Dorsolateral prefrontal cortex (tissue), 122 donors: ENCODE measurements at places on chromosomes 4 and X.

DNA sequence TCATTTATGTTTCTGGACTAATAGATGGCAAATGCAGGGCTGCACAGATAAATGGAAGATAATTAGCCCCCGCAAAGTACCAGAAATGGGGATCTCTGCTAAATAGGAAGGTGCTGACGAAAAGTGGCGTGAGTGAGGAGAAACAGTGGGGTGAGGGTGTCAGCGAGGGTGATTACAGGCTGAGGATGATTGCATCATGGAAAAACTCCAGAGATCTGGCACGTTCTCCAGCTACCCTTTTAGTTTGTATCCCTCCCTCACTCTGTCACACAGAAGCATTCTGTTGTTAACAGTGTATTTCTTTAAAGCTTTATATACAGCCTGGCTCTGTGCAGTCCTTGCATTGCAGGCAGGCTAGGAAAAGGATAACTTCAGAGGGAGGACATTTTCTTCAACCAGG lies 309.6 kb upstream of the DDX53 start:
- DNase-seq: no peak

DNA sequence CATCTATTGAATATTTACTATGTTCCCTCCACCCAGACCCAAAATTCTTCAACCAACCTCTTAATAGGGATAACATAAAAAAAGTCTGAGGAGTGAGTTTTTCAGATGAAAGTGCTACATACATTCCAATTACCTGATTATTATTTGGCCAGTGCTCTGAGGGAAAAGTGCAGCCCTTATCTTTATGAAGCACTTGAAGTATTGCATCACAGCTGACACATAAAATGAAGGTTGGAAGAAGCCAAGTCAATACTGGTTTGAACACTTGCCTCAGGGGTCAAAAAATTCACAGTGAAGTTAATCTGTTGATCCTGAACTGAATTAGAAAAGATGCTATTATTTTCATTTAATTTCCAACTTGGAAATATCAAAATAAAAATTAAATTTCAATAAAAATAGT lies 498.9 kb downstream of the INPP4B start:
- no peak for DNase-seq

- no peak for DNase-seq
These were observed 714.9 kb downstream of the GRXCR1 start for GRCh38 chr4:43607400-43607799.

DNA sequence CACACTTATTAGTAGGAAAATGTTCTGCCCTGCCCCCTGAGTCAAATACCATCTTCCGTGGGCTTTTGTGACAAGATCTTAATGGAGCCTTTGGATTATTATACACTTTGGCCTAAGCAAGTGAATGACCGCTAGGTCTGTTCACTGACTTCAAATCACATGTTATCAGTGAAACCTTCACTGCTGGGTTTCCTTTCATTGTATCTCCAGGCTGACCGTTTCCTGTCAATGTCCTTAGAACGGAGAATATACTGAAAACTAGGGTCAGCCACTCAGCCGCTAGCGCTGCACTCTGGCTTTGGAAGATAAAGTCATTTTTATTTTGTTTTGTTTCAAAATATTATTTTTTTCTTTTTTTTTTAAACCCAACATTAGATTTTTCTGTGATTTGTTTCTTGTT lies 107.0 kb upstream of the TLL1 start:
- DNase-seq: no peak

DNA sequence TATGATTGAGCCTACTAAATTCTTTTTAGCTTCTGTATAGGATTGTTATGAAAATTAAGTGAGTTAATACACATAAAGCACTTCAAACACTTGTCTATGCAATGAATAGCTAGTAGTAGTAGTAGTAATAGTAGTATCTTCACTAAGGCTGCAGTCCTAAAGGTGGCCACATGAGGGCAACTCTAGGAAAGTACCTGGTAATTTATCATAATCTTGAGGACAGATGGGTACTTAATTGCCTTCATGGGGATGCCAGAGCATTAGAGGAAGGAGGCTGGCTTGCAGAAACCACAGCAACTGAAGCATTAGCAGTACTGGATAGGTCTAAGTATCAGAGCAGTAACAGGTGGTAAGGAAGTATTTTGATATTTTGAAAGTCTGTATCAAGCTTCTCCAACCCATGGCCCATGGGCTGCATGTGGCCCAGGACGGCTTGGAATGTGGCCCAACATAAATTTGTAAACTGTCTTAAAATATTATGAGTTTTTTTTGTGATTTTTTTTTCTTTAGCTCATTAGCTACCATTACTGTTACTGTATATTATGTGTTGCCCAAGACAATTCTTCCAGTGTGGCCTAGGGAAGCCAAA lies 17.3 kb downstream of the NIPAL1 start:
- DNase-seq: no peak

DNA sequence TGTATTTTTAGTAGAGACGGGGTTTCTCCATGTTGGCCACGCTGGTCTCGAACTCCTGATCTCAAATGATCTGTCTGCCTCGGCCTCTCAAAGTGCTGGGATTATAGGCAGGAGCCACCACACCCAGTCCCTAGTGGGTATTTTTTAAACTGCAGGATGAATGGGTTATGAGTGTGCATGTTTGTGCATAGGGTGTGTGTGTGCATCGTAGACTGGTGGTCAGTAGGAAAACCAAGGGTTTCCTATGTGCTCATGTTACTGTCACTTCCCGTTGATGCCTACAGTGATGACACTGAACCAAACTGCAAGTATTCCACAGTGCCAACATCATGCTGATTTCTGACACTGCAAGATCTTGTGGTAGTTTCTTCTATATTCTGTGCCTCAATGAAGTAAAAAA lies 41.1 kb downstream of the DDIT4L start:
- no peak for DNase-seq

GRCh38 chr4:182600856-182601255 lies 316.3 kb downstream of the DCTD start:
- DNase-seq: no peak

DNA sequence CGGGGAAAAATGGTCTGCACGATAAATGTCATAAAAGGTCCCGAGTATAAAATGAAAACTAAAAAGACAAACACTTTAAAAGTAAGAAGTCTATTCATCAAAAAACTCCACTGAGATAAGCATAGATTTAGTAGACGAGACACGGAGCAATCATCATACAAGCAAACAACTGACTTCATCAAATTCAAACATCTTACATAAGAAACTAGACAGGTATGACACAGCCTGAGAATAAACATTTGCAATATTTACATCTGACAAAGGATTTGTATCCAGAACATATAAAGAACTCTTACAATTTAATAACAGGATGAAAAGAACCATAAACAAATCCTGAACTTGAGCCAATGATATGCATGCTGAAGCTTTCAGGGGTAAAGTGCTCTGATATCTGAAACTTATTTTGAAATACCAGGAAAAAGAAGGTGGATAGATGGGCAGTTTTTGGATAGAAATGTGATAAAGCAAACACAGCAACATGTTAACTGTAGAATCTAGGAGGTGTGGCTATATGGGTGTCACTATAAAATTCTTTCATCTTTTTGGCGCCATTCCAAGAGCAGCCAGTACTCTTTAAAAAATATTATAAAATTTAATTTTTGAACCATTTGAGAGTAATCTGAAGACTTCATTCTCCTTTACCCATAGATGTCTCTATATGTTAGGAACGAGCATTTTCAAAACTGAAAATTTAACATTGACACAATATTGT lies 12.0 kb downstream of the MPP1 start:
- DNase-seq: no peak

DNA sequence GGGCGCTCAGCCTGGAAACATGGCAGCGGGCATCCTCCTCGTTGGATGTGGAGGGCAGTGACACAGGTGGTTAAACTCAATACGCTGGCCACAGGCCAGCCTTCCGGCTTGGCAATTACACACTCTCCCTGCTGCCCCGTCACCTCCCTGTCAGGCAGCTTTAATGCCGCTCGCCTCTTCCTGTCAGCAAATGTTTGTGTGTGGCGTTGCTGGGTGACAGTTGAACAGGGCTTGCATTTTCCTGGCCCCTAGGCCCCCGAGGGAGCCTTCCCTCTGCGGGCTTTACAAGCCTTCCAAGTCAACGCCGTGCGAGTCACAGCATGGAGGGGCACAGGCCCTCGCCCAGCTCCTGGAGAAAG lies 620.0 kb downstream of the BCOR start:
- DNase-seq: no peak
